Omental fat pad (tissue), 4 donors: ENCODE measurements at places on chromosomes 5 and 9.

DNA sequence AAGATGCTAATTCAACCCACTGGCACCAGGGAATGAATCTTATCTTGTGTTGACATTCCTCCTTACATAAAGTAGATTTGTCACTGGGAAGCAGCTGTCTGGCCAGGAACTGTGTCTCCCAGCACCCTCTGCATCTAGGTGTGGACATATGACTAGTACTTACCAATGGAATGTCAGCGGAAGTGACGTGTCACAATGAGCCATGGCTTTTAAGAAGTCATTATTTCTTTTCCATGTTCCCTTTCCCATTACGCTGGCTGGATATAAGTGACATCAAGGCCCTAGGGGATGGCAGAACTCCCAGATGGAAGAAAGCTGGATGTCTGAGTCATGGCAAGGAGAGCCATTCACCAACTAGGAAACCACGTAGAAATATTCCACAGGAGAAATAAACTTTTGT is 84.7 kb upstream of the MAST4 start:
- no peak for DNase-seq

DNA sequence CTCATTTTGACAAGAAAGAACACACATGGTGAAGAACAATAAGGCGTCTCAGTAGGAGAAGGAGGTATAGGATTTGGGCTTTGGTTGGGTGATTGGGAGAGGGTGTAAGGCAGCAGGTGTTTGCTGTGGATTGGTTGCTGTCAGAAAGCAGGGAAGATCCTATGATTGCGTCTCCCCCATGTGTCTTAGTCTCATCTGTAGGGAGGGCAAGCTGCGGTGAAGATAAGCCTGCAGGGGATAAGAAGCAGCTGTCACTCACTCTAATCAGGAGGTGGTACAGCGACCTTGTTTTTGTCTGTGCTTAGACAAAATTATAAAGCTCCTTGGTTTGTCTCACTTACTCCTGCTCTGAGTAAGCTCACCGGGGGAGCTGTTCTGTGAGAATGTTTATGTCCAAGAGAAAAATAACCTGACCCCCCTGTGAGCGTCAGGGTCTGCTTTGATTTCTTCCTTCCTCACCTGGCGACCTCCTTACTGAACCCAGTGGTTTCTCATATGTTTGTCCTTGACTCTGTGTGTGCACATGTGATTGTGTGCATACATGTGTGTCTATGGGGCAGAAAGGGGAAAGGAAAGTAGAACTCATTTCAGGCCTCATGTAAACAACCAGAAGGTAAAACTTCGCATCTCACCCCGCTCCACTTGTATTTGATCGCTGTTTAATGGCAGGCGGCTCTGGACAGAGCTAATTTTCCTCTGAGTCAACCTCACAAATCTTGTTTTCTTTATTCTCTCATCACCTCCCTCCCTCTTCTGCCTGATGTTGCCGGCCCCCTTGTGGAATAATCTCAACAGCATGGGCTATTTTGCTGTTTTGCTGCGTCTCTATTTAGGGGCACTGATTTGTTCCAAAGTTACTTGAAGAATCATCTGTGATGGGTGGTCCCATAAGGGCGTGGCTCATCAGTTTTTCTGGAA is 105.6 kb downstream of the TENT4A start:
- DNase-seq, result no peak

DNA sequence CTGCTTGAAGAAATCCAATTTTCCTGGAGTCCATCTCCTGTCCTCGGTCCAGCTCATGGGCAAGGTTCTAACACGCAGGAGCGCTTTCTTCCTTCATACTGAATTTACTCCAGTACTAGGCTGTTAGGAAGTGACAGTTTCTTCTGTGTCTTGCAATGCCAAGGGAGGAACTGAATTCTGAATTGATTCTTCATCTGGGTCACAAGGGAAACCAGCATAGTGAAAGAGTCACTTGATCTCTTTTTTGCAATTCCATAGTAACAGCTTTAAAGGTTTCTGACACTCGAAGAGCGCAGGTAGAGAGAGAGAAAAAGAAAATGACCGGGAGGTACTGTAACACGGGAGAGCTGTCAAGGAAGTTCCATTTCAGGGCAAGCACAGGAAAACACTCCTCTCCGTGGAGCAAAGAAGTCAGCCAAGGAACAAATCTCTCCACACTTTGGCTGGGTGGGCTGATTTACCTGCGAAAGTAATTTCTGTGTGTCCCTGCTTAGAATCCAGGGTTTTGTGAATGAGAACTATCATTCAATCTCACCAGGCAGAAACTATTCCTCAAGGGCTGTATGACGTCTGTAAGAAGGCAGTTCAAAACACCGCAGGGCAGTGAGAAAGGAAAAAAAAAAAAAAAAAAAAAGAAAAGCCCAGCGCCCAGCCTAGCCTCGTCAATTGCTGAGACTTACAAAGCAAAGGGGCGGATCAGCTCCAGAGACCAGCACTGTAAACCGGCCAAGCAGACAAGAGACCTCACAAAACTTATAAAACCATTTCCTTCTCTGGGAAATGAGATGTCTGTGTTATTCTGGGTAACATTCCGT is 617.8 kb downstream of the PDE4D start:
- no peak for DNase-seq

- DNase-seq, result no peak
Measured at GRCh38 chr5:171957591-171958251, 48.7 kb downstream of the FBXW11 start.

DNA sequence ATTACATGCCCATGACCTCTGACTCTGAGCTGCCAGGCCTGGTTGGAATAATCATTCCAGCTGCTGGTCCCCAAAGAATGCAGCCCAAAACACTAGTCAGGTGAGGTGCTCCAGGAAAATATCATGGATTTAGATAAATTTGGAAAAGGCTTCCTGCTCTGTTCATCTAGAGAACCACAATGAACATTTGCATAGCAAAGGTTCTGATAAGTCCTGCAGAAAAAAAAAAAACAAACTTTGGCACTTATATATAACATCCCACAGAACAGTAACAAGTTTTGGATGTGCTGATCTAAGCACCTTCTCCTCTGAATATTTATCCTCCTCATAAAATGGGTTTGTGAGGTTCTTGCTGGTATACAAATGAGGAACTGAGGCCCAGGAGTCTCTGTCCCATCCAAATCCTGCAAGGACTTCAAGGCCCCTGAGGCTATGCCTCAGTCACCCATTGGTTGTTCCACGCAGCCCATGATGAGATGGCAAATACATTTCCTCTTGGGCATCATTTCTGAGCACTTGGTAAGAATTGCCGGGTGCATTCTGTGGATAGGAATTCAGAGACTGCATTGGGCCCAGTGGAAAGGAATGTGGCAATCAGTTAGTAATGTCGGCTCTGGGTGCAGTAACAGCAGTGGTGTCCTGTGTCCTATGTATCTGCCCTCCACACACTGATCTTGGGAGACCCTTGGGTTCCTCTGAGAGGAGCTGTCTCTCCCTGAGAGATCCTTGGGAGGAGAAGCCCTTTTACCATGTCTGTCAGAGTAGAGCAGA is 73.4 kb upstream of the ASS1 start:
- no peak for DNase-seq

DNA sequence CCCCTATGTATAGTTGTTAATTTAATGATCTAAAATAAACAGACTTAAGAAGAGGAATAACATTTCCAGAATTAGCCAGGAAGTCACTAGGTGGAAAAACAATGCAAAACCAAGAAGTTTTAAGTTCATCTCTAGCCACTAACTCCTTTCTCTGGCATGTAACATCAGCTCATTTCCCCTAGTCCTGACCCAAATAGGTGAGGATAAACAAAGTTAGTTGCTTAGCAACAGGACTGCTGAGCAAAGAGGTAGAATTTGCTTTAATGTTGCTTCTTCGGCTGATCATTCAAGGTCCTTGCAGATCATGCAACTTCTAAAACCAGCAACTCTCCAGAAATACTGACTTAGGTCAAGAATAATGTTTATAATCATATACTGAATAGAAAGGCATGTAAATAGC is 675.8 kb downstream of the CETN3 start:
- no peak for DNase-seq

DNA sequence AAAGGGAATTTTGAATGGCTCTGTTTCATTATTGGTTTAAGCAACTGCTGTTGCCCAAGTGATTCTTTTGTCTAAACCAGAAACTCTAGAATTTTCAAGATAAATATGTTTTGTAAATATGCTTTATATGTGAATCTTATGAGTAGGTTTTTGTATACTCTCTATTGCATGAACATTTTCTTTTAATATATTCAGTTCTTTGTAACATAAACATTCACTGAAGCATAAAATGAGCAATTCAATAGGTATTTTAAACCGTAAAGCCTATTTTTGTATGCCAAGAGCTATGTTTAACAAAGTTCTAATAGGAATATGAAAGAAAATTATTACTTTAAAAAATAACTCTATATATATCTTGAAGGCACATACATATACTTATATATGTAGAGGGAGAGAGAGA is 293.1 kb downstream of the PSAT1 start:
- no peak for DNase-seq

- no peak for DNase-seq
Measured at GRCh38 chr5:87722286-87722685, 309.6 kb upstream of the CCNH start.

DNA sequence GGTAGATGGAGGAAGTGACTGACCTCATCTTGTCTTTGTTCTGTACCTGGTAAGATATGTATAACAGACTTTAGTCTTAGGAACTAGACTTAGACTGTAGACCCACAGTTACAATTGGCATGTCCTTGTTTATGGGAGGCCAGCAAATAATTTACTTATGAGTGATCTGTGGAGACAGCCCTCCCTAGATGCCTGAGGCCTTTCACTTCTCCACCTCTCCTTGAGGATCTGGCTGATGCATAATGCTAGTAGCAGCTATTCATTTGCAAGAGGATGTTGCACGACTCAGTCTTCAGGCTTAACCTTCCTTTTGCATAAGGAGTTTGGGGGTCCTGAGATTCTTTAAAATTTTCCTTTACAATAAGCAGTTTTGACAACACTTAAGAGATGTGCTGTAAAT is 100.7 kb downstream of the YTHDC2 start:
- no peak for DNase-seq

DNA sequence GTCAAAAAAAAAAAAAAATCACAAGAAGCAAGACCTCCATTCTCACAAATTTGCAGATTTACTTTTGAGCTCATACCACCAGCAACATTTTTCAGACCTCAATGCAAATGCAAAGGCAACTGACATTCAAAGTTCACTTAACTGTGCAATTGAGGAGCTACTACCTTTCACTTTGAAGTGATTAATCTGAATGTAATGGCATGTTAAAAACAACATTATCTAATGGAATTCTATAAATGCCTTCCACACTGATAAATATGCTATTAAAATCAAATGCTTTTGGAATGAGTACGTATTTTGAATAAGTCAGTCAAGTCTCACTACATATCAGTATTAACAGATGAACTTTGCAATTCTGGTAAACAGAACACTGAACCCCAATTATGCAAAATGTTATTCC is 32.3 kb downstream of the UBQLN1 start:
- DNase-seq, result no peak

- DNase-seq, result no peak
Measured at GRCh38 chr5:134794082-134794481, 35.5 kb downstream of the DDX46 start.

GRCh38 chr5:83472508-83473345 is 1.2 kb downstream of the VCAN start:
- no peak for DNase-seq

DNA sequence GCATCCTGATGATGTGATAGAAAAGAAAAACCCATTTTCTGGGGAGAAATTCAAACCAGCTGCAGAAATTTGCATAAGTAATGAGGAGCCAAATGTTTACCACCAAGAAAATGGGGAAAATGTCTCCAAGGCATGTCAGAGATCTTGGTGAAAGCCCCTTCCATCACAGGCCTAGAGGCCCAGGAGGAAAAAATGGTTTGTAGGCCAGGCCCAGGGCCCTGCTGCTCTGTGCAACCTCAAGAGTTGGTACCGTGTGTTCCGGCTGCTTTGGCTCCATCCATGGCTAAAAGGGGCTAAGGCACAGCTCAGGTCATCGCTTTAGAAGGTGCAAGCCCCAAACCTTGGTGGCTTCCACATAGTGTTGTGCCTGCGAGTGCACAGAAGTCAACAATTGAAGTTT is 543.1 kb downstream of the ZNF608 start:
- DNase-seq, result no peak

GRCh38 chr5:135196483-135196882 is 162.5 kb upstream of the PITX1 start:
- DNase-seq, result no peak

GRCh38 chr9:69299826-69300225 is 25.2 kb upstream of the ENTREP1 start:
- no peak for DNase-seq

- DNase-seq, result no peak
Measured at GRCh38 chr9:126081746-126082145, 244.9 kb upstream of the MVB12B start.

DNA sequence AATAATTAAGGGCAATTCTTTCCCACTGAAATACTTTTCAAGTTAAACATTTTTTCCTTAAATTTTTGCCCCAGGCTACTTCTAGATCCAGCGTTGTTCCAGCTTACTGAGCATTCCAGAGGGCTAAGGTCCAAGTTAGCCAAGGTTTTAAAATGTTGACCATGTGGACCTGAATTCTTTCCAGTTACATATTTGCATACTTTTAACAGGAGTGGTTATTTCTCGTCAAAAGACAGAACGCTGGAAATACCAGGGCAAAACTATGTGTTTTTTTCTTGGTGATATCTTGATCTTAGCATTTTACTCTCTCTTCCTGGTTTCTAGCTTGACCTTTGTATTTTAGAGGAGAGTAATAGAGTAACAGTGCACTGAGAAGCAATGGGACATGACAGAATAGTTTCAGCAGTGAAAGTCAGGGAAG is 32.8 kb downstream of the TMC1 start:
- no peak for DNase-seq

- no peak for DNase-seq
Measured at GRCh38 chr5:151799407-151799806, 27.7 kb downstream of the G3BP1 start.

DNA sequence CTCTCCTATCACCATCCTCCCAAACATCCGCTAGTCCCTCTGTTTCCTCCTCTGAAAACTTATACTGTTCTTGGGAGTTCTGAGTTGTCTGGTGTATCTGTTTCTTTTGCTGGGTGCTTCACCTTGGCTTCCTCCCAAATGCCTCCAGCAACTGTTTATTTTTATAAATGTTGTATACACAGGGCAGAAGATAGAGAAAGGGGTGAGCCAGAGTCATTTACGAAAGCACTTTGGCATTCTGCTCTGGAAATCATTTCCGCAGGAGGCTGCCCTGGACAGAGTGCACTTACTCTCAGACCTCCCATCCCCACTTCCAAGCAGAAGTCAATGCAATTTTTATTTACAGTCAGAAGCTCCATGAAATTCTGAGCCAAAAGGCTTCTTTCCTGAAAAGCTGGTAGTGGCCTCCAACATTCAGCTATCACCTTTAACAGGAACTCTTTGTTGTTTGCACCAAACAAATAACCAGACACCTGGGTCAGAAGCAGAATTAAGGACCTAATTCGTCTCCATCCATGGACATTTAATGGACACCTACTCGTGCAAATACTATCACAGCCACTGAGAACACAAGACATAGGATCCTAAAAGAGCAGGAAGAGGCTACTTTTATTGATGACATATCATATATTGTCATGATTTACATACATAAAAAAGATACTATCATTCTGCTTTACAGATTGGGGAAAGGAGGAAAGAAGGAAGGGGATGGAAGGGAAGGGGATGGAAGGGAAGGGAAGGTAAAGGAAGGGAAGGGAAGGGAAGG is 229.5 kb upstream of the PAPPA start:
- no peak for DNase-seq
